Diencephalon (tissue), 1 donor: ENCODE measurements at places on chromosomes 1 and 21. TPM values are rescaled to one million over a fixed set of nuclear protein-coding genes. Genes with fewer than 3 reads are reported as not detected.

SPTA1 gene
- total RNA-seq: 0.92 TPM

CA14 gene
- total RNA-seq: 1.8 TPM

TSPAN1 gene
- total RNA-seq: 0.46 TPM

KIF14 gene
- total RNA-seq: 4.2 TPM

ELAPOR1 gene
- total RNA-seq: 13.6 TPM

VCAM1 gene
- total RNA-seq: 51.0 TPM

GNAT2 gene
- total RNA-seq: not detected

SLC44A3 gene
- 5.1 TPM for total RNA-seq

ETV3L gene
- 0.23 TPM for total RNA-seq

PTPN22 gene
- 0.92 TPM for total RNA-seq

FOXD3 gene
- not detected for total RNA-seq

RBBP5 gene
- total RNA-seq: 24.0 TPM

LBR gene
- total RNA-seq: 71.5 TPM

RSPH1 gene
- 9.9 TPM for total RNA-seq

RIPPLY3 gene
- 0.23 TPM for total RNA-seq

S100B gene
- total RNA-seq: 57.0 TPM

ANGPTL1 gene
- total RNA-seq: 1.8 TPM

AMIGO1 gene
- total RNA-seq: 16.6 TPM

CDCP2 gene
- not detected for total RNA-seq

FMO1 gene
- total RNA-seq: 2.3 TPM

RUNX1 gene
- 1.2 TPM for total RNA-seq

PCAT6 gene
- not detected for total RNA-seq

TAS1R1 gene
- not detected for total RNA-seq
